ENCODE measurements at places on chromosomes 16 and 17.

DNA sequence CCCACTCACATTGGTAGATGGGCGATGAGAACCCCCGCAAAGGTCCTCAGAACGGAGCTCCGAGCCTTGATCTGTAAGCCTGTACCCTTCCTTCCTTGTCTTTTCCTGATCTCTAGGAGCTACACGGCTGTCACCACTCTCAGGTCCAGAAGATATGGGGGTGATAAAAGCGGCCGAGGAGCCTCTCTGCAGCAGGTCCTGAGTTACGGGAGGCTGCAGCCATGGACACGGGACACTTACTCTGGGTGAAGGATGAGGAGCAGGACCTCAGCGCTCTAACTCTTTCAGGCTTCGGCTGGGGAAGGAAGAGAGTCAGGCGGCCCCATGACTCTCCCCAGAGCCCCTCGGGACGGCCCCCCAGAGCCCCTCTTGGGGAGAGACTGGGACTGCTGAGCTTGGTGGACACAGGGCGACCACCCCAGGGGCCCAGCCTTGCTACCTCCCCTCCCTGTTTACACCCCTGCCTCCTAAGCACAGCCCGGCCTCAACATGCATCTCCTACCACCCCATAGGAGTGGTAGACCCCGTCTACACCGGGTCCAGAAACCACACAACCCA lies 74.4 kb downstream of the SDK2 start:
- no peak for DNase-seq

GRCh38 chr17:9473711-9474110 lies 101.9 kb downstream of the STX8 start:
- DNase-seq = no peak

DNA sequence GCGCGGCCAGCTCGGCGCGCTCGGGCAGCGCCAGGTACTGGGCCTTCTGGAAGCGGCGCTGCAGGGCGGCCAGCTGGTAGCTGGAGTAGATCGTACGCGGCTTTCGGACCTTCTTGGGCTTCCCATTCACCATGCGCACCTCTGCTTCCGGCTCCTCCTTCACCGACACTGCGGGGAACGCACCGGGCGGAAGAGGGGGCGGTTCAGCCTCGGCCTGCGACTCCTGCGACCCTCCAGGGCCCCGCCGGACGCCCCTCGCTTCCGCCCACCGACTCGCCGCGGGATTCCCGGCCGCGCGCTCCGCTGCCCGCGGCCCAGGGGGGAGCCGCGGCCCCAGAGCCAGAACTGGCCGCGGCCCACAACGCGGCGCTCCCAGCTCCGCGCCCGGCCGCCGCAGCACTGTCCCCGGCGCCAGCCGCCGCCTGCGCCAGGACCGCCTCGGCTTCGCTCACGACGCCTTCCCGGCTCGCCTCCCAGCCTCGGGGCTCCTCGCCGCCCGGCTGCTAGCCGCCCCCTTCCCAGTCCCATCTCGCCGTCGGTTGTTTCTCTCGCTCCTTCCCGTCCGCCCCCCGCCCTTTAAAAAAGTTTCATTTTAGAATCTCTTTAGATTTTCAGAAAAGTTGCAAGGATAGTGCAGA lies 1.5 kb downstream of the DLX3 start:
- no peak for DNase-seq

DNA sequence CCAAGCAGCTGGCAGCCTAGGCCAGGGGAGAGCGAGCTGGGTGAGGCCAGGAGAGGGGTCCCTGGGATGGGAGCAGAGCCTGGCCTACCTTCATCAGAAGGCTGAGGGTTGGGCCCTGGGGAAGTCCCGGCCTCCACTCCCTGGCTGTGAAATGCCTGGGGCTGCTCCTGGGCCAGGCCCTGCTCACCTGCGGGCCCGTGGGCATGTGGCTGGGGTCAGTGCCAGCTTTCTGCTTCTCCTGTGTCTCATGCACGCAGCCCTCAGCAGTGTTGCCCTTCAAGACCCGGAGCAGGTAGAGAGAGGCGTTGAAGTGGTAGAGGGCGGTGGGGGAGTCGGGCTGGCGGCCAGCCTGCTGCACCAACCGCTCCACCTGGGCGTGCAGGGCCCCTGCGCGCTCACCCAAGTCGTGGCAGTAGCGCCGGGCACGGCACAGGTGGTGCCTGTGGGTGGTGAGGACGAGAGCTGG lies 12.4 kb downstream of the MYBBP1A start:
- no peak for DNase-seq

DNA sequence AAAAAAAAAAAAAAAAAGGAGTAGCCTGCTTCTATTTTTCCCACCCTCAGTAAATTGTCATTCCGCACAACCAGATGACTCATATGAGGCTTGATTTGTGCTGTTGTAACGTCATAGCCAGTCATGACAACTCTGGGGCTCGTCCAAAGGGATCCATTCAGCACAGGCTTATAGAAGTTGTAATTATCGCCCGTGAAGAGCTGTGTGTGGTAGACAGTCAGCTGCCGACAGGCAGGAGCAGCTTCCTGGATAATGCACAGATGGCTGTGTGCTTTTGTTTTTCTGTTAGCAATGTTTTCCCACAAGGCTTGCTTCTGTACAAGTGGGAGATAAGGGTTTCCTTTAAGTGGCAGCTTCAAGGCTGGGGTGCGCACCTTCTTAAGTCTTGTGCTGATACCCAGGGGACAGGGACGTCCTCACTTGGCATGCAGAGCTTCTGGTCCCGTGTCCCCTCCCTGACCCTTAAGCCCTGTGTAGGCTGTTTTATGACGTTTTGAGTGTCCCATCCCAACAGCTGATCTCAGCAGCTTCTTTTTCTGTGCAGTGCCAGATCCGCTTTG lies 26.0 kb downstream of the SNX29 start:
- DNase-seq = no peak

- DNase-seq = no peak
These were observed 254.4 kb downstream of the SHISA9 start for GRCh38 chr16:13155780-13156179.

All from activated T-cell treated with anti-CD3 and anti-CD28 coated beads for 4 hours (primary cell).